ENCODE measurements at places on chromosomes 16 and 17.

- DNase-seq, result no peak
Measured at GRCh38 chr17:29165800-29166506, 14.2 kb downstream of the MYO18A start.

- DNase-seq, result no peak
Measured at GRCh38 chr17:36152639-36153120, 23.8 kb downstream of the TBC1D3B start.

DNA sequence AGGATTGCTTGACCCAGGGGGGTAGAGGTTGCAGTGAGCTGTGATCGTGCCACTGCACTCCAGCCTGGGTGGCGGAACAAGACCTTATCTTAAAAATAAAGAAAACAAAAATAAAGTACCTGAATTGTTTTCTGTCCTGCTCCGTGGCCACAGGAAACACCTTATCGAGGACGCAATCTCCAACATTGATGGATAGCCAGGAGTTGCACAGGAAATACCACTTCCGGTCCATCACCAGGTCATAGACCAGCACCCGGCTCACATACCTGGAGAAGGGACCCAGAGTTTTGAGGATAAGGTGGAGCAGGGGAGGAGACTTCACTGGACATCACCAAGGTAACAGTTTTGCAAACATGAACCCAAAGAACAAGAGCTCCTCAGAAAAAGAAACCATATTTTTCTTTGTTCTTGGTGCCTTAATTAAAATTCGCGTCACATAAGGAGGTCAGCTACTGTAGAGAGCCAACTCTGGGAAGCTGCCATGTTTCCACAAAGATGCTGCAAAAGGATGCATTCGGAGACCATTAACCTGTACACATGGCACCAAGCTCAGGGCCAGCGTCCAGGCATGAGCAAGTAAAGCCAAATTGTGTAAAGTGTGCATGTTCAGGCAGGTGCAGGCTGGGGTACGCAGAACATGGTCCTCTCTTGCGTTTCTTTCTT lies 55.6 kb upstream of the GCSH start:
- DNase-seq, result no peak

GRCh38 chr16:83615141-83615952 lies 192.4 kb upstream of the HSBP1 start:
- no peak for DNase-seq

- DNase-seq, result no peak
Measured at GRCh38 chr16:19240494-19240893, 45.0 kb upstream of the CLEC19A start.
